ENCODE measurements at places on chromosomes 12 and 14. TPM values are rescaled to one million over a fixed set of nuclear protein-coding genes. Genes with fewer than 3 reads are reported as not detected.

- no peak for DNase-seq
Measured at GRCh38 chr14:89444516-89445125, 27.6 kb upstream of the FOXN3 start.

DNA sequence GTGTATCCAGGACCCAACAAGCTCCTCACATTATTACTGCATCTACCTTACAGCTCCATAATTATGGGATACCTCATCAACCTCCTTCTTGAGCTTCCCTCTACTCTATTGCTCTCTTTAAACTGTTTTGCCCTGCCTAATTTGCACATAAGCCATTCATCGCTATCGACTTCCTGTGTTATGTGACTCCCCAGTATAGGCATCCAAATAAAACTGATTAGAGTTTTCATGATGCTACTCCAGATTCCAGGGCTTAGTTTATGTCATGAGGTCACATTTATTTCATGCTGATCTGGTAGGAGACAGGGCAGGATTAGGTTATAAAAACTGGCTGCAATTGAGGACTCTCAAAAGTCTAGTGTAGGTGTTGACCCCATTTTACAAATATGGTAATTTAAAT is 569.9 kb upstream of the MGAT4C start:
- DNase-seq, result no peak

DNA sequence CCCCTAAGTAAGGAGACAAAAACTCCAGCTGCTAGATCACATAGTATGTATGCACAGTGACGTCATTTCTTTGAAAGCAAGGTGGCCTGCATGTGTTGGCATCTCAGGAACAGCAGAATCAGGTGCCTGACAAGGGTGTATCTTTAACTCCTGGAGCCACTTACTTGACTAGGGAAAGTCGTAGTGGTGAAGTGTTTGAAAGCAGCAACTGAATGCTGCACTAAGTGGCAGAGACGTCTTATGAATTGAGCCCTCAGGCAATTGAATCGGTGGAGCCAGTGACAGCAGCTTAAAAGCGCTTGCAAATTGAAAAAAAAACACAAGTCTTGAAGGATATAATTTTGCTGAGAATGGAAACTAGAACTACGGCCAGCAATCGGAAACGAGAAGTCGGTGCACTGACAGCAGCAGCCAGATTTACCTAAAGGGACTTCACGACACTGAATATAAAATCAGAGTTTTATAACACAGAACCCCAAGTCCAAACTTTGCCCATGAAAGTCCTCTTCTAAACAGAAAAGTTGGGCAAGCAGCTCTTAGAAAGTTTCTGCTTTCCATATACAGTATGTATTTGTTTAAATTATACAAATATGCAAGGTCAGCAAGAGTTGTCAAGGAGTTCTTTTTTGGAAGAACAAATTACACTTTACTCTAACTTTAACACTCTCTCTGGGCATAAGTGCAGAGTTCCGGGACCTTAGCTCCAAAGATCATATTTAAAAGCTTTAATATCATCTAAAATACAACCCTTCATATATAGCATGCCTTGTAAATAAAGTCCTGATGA is 1.1 kb downstream of the IGF1 start:
- no peak for DNase-seq

GRCh38 chr14:103686831-103687485 is 28.3 kb downstream of the XRCC3 start:
- DNase-seq, result no peak

- DNase-seq, result no peak
Measured at GRCh38 chr12:50542448-50542847, 37.7 kb downstream of the DIP2B start.

- no peak for DNase-seq
Measured at GRCh38 chr12:122318607-122319605, 52.6 kb upstream of the VPS33A start.

GRCh38 chr12:24084800-24085199 is 135.3 kb upstream of the SOX5 start:
- DNase-seq, result no peak

DNA sequence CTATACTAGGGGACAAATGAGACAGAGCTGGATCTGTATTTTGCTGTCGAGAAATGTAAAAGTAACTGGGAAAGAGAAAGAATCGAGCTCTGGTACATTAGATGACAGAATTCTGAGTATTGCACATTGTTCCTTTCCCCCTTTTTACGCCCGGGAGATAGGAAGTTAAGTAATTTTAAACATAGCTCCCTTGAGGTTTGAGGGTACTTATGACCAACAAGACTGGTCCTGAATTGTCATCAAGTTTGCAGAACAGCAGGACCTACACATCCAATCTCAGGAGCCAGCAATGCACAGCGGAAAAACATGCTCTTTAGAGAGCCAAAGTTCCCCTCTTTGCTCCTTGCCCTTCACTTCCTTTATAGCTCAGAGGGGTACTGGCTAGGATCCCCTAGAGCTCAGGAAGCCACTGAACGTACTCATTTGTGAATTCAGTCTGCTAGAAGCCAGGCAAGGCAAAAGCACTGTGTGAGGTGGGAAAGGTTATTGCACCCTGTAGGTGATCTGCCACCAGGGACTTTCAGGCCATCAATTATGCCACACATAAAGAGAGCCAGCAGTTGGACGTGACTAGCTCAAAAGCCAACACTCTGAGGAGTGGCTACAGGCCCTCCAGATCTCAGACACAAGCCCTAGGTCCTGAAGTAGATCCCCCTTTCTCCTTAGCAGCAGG is 333.8 kb downstream of the KCNH5 start:
- no peak for DNase-seq

- DNase-seq, result no peak
Measured at GRCh38 chr12:76255692-76256091, 92.5 kb downstream of the BBS10 start.

DNA sequence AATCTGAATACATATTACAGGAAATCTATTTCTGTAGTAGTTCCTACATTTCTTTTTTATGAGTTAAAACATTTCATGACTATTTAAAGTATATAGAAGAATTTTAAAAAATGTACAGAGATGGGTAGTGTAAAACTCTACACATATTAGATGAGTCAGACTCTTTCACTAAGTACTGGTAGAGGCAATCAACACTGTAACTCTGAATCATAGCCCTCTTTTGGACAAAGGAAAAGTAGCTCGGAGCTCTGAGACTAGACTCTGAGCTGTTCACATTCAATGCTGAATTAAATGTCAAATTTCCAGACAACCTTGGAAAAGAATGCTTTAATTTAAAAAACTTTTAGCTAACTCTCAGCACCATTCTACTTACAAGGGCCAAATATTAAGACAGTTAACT is 3.4 kb downstream of the PTCSC3 start:
- no peak for DNase-seq

DNA sequence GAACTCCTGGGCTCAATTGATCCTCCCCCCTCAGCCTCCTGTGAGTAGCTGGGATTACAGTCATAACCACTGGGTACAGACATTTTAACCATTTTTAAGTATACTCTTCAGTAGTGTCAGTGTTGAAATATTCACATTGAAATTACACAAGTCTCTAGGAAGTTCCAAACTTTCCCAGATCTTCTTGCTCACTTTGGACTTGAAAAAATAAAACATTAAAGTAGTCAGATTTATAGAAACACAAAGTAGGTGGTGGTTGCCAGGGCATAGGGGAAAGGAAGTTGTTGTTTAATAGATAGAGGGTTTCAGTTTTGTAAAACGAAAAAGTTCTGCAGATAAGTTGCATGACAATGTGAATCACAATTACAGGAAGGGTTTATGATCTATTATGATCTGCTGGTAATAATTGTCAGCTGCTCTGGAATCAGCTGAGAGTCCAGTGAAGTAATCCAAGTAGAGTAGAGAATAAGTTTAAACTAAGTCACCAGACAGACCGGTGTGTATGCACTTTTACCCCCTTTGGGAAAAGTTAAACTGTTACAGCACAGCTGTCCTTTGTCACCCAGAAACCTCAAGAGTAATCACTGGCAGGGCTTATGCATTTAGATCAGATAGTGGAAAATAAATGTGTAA is 27.4 kb downstream of the PCNX1 start:
- no peak for DNase-seq

GRCh38 chr14:68979021-68979721 is at the start of gene ACTN1:
Gene ACTN1, minus strand, starts transcription at chr14:68979302. Its CDS starts 246 bp downstream, at chr14:68979056.
- DNase-seq, result peak; percentile 96

GRCh38 chr12:91523831-91524230 is 341.2 kb upstream of the DCN start:
- DNase-seq, result no peak

DNA sequence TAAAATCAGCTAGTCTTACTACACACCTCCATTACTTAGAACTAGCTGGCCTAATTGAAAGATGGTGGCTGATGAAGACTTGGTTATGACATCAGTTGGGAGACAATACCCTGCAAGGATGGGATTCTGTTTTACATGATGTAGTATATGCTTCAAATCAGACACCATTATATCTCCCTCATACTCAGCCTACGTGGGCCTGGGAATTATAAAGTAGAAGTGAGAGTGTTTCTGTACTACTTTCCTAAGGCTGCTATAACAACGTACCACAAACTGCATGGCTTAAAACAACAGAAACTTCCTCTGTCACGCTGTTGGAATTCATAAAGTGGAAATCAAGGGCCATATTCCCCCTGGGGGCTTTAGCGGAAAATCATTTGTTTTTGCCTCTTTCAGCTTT is 190.4 kb downstream of the PAH start:
- DNase-seq, result no peak

DNA sequence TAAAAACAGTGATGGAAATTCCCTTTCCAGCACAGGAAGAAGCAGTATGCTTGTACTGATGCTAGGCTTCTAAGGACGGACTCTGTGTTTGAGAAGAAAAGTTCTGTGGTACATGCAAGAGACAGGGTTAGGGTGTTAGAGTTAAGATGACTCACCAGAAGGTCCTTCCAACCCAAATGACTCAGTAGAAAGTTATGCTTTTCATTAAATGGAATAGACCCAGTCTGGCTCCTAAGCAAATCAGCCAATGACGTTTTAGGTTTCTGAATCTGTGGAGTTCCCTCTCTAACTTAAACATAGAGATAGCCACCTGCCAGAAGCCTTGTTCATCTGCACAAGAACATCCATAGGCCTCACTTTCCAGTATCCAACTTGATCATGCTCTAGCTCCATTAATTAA is 5.7 kb downstream of the PTHLH start:
- DNase-seq, result no peak

DNA sequence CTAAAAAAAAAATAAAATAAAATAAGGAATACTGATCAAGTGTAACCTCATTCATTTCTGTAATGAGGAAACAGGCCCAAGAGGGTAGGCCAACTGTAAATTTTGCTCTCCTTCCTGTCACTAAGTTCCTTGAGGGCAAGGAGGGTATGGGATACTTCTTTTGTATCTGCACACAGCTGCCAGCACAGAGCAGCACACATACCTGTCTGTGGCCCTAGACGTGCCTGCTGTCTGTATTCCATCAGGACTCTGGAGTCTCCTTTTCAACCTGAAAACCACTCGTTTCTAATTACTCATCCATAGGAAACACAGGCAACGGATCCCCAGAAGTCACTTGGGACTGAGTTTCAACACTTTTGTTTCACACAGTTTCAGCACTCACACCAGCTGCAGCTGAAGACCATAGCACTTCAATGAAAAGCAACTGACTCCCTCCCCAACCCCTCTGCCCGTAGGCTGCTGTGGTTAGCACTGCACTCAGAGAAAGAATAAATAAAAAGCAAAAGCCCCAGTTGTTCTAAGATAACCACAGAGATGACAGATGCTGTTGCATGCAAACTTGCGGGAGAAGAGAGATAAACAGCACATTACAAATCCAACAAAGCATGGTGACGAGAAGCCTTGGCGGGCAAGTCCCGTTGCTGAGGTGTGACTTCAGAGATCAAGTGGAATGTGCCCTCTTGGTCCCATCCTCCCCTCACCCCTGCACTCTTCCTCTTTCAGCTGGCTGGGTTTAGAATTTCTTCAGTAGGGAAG is 24.9 kb downstream of the CRACR2A start:
- no peak for DNase-seq

- no peak for DNase-seq
Measured at GRCh38 chr14:60622210-60622916, 26.9 kb downstream of the SIX1 start.

GRCh38 chr12:106137530-106138356 is 1.0 kb downstream of the NUAK1 start:
- DNase-seq, result peak; percentile 28

- no peak for DNase-seq
Measured at GRCh38 chr12:52337054-52337453, 15.9 kb upstream of the KRT83 start.

- no peak for DNase-seq
Measured at GRCh38 chr12:32120419-32120818, 13.8 kb downstream of the BICD1 start.

DNA sequence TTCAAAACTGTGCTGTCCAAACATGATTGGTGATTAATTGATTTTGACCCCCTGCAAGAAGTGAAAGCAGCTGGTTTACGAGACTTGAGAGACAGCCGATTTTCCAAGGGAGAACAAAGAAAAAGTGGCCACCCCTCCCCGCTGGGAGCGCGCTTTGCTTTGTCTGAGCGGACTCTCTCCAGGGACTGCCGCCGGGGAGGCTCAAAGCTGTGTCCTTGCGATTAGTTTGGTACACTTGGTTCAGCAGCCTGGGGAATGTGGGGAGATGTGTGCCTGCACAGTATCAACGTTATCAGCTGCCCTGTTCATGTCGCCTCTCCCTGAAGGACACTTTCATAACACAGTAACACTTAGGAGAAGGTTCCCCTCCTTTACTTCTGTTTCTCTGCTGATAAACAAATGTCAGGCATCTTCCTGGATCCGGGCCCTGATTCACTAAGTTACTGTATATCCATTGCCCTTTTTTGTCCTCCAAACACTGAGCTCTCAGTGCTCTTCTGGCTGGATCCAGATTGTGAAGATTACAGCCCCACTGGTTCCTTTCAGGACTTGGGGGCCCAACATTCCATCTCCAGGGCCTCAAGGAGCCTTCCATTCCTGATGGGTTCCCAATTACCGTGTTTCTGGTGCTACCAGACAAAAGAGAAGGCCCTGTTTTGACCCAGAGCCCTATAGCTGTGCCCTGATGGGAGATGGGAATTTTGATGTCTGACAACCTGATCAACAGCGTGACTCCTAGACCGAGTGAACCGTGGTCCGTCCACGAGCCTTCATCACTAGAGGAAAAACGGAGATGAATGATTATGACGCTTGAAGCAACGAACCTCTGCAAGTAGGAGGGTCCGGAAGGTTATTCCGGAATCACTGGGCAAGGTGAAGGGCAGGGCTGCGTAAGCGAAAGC is 31.7 kb upstream of the TUBA1C start:
- peak; percentile 68 for DNase-seq

GRCh38 chr14:68391311-68392014 is 401.4 kb downstream of the ZFP36L1 start:
- DNase-seq, result no peak

DNA sequence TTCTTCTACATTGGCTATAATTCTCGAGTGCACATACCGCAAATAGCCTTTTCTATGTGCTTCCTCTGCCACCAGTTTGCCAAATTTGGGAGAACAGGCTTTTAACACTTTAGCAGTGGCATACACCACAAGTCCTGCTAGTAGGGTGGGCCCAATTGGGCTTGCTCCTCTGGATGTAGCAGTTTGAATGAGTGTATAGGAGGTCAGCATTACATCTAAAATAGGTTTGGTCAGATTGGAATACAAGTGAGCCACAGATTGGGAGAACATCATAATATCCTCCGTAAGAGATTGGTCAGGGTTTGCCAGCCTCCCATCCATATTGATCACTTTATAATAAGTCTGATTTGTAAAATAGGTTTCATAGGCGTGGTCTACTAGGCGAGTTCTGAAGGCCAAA is 902 bp downstream of the ABCD2 start:
- DNase-seq, result no peak

The KLHDC1 gene
- total RNA-seq, result 6.5 TPM

The STAT6 gene
- total RNA-seq, result 78.1 TPM

The INSM2 gene
- not detected for total RNA-seq

The TMEM106C gene
- 54.9 TPM for total RNA-seq

The DPY19L2 gene
- 35.3 TPM for total RNA-seq

The CLEC4E gene
- total RNA-seq, result 2.5 TPM

The NAA25 gene
- total RNA-seq, result 17.1 TPM

The TMEM132C gene
- total RNA-seq, result 11.1 TPM

The KRT82 gene
- not detected for total RNA-seq

All from left cardiac atrium (tissue), 4 donors.